ENCODE measurements at places on chromosomes 5 and 9.

DNA sequence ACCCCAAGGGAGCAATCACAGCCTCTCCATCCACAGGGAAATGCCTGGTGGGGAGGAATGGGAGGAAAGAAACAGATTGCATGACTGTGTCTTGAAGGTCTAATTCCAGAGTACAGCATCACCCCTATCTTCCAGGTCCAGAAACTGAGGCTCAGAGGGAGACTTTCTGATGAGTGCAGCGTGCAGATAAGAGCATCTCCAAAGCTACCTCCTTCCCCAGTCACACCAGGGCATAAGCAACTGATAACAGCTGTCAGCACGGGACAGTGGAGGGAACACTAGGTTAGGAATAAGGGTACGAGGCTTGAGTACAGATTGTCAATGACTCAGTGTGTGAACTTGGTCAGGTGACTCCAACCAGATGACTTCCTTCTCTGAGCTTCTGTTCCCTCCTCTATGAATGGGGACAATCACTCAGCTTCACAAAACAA lies 126.9 kb downstream of the KCNIP1 start:
- no peak for DNase-seq

GRCh38 chr9:99750526-99750925 lies 71.2 kb upstream of the NR4A3 start:
- no peak for DNase-seq

DNA sequence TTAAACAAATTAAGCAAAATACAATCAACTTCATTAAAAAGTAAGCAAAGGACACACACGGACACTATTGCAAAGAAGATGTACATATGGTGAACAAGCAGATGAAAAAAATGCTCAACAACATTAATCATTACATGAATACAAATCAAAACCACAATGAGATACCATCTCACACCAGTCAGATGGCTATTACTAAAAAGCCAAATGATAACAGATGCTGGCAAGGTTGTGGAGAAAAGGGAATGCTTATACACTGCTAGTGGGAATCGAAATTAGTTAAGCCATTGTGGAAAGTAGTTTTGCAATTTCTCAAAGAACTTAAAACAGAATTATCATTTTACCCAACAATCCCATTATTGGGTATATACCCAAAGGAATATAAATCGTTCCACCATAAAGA lies 636.2 kb upstream of the ST8SIA4 start:
- DNase-seq: no peak

- DNase-seq: no peak
Observed at GRCh38 chr9:120447959-120448500, 131.9 kb downstream of the CDK5RAP2 start.

DNA sequence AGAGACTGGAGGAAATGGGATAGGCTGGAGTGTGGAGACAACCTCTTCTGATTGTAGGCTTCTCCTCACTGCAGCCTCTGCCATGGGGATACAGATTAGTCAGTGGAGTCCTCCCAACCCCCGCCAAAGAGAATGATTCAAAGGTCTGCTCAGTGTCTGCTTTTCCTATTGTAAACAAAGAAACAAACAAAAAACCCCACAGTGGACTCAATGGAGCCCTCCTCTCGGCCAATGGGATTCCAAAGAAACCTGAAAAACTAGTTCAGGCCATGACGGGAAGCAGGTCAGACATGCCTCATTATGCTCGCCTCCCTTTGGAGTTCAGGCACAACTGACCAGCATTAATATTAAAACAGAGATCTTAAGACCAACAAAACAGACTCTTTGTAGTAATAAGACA lies 85.8 kb downstream of the SEC61B start:
- no peak for DNase-seq

DNA sequence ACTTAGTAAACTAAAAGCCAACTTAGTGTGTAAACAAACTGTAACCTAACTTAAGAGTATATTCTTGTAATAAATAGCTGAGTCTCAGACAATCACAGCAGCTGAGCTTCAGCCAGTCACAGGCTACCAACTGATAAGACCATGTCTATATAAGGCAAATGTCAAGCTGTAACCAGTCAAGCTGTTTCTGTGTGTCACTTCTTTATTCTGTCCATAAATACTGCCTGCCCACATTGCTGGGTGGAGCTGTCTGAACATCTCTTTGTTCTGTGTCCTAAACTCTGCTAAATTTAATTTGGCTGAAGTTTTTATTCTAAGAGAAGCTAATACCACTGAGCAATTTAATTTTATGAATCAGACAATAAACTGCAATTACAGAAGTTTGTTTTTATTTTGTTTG lies 412.1 kb upstream of the CDH10 start:
- DNase-seq: no peak

DNA sequence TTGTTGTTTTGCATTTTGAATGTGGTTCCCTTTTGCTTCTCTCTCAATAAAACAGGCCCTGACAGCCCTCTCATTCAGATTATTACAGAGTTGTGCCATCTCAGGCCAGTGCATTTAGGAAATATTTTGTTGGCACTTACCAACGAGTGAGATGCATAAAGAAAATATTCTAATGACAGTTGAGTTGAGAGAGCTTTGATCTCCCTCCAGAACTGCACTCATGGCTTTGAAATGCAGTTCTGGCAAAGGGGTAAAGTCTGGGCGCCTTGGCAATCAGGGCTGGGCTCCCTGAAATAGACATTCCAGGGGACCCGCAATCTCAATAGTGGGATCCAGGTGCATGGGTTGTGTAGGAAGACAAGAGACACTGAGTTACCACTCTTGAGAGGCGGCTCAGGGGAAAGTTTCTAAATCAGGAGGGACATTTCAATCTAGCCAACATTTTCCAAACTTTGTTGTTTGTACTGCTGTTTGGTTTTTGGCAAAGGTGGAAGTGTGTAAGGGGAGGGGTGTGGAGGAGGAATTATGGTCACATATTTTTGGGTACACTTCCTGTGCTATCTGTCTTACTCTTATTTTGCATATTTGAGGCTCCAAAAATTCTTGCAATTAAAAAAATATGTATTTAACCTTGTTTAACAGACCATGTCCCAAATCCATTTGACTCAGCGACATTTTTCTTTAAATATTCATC lies 48.8 kb downstream of the PAPPA start:
- no peak for DNase-seq

DNA sequence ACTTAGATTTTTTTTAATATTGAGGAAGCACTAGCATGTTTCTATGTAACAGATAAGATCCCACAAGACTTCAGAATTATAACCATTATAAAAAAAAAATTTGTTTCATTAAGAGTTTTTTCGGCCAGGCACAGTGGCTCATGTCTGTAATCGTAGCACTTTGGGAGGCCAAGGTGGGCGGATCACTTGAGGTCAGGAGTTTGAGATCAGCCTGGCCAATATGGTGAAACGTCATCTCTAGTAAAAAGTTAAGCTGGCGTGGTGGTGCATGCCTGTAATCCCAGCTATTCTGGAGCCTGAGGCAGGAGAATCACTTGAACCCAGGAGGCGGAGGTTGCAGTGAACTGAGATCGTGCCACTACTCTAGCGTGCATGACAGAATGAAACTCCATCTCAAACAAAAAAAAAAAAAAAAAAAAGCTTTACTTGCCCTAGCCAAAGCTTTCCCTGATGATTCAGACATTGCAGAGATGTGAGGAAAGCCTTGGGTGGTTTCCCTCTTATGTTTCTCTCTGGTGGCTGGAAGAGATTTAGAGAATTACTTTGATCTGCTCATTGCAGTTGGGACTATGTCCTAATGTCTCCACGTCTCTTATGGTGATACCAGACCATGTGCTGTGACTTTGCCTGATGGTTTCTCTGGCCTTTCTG lies 65.4 kb downstream of the EGFLAM start:
- no peak for DNase-seq

DNA sequence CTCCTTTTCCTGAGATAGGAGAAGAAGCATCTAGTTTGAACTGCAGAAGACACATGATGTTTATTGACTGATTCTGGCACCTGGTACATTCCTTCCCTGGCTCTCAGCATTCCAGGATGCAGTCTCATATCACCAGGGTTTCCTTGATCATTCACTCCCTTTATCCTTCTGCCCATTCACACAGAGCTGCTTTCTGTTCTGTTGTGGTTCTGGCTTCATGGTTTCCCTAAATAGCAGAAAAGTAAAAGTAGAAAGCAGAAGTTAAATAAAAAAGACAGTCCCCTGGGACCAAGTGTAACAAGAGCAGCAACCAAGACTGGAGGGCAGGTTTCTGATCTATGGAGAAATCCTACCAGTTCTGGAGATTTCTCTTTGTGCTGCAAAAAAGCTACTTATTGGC lies 3.2 kb downstream of the IFNA8 start:
- no peak for DNase-seq

DNA sequence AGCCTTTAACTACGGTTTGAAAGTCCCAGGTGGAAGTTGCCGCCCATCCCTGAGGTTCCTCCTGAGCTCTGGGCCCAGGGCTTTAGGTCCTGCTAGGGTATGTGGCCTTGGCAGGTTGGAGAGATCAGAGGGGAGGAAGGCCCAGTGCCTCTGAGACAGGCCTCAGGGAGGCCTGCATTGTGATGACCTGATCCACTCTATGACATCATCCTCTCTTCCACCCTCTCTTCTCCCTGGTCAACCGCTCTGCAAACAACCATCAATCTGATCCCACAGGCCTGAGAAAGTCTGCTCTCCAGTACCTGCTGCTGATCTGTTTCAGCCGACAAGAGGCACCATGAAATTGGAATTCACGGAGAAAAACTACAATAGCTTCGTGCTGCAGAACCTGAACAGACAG lies at the start of gene CCIN:
Gene CCIN (plus strand): TSS at position 223 of the 400 bp plus-strand sequence. CDS start 115 bp downstream, at position 338.
- no peak for DNase-seq

GRCh38 chr9:5536684-5537083 lies 26.4 kb downstream of the PDCD1LG2 start:
- DNase-seq: no peak

DNA sequence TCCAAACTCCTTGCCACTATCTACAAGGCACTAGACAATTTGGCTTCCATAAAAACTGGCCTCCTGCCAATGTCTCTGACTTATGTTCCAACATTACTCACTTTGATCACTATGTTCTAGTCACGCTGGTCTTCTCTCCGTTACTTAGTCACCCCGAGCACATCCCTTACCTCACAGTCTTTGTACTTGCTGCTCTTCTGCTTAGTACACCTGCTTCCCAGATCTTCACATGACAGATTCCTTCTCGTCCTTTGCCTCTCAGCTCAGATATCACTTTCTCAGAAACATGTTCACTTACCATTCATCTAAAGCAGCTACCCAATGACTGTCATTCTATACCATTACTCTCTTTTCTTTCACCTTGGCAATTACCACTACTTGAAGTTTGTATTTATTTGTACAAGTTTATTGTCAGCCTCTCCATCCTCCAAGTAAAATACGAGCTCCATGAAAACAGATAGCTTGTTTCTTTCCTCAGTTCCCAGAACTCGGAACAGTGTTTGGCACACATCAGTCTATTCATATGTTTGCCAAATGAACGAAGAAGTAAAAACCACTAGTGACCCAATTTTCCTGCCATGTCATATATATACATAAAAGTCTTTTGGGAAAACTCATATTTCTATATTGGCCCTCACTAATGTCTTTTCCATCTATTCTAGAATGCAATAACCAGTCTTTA lies 5.9 kb upstream of the SLC22A5 start:
- DNase-seq: no peak

DNA sequence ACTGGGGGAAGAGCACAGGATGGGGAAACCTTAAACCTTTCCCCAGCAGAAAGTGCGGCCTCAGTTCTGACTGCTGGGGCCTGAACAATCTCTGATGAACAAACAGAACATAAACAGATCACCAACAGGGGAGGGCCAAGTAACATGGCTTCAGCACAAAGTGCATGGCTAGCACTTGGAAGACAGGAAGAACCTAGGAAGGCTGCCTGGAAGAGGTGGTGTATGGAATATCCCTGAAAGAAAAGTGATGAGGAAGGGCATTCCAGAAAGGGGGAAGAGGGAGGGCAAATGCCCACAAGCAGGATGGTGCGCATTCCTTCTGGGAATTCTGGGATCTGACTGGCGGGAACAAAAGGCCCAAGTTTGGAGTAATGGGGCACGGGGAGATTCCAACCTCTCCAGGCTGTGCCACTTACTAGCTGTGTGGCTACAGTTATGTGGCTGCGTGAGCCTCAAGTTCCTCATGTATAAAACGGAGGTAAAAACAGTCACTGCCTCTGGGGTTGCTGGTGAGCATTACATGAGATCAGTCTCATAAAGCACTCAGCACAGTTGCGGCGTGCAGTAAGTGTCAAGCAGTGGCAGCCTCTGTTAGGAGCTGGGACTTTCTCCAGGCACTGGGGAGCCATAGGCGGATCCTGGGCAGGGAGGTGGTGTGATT lies 1.6 kb downstream of the PDGFRB start:
- DNase-seq: no peak

- no peak for DNase-seq
Observed at GRCh38 chr9:3989915-3990314, 310.0 kb downstream of the GLIS3 start.

DNA sequence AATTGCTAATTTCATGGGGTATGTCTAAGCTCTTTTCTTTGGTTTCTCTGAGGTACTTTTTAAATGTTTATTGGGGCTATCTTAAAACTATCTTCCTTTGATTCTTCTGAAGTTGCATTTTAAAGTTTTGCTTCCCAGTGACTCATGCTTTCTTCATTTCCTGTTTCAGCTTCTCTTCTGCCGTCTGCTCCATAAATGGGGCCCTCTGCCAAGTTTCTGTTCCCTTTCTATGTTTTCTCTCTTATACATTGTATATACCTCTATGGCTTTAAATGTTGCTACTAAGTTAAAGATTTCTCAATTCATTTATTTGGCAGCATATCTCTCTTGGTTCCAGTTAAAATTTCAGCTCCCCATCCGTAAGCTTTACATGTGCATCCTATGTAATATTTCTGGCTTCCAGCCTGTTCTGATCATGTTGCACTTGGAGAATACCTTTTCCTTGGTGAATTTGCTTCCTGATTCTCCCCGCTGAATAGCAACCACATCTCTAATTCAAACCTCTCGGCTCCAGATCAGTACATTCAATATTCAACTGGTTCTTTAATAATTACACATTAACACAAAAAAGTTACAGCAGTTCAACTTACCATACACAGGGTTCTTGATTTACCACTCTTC lies 125.3 kb downstream of the ST8SIA4 start:
- no peak for DNase-seq

- DNase-seq: no peak
Observed at GRCh38 chr9:132231019-132231701, 69.3 kb downstream of the NTNG2 start.

- no peak for DNase-seq
Observed at GRCh38 chr9:76642701-76643209, 121.5 kb upstream of the PCA3 start.

DNA sequence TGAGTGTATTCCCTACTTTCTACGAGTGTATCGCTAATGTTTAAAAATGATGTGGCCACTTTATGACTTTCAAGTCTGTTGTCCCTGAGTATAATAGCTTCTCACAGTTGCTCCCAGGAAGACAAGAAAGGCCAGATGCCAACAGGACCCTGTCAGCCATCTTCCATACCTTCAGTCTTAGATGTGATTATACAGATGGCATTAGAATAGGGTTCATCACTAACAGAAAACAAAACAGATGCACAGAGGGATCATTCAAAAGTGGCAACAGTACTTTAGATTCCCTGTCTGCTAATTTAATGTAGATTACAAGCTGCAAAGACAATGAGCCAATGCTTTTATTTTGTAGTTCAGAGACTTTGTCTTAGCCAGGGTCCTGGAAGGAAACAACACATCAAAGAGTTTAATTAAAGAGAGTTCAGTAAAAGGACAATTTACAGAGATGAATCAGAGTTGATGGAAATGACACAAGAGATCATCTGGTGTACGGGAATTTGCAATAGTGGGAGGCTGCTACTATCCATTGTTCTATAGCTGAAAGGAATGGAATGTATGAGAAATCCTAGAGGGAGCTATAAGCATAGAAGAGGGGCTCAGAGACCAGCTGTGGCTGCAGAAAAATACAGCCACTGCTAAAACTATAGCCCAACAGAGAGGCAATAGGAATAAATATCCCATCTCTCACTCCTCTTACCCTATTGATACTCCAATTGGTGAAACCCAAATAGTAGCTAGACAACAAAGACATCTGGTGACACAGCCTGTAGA lies 393.7 kb upstream of the SMC2 start:
- DNase-seq: no peak
